ENCODE measurements at places on chromosomes 12 and 14.

DNA sequence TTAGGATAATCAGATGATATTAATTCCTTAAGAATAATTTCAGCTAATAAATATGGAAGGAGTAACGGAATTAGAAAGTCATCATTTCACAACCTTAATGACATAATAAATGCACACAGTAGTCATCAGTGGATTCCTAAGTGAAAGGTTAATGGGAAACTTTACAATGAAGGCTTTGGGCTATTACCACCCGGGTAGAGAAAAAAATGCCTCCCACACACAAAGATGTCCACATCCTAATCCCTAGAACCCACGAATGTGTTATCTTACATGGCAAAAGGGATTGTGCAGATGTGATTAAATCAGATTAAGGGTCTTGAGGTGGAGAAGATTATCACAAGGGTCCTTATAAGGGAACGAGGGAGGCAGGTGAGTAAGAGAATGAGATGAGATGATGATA, 5.6 kb downstream of the TMED10 start:
- DNase-seq, result no peak

GRCh38 chr14:90551733-90552464, 155.1 kb downstream of the CALM1 start:
- DNase-seq, result no peak

GRCh38 chr12:94817695-94818075, 167.3 kb upstream of the TMCC3 start:
- no peak for DNase-seq

DNA sequence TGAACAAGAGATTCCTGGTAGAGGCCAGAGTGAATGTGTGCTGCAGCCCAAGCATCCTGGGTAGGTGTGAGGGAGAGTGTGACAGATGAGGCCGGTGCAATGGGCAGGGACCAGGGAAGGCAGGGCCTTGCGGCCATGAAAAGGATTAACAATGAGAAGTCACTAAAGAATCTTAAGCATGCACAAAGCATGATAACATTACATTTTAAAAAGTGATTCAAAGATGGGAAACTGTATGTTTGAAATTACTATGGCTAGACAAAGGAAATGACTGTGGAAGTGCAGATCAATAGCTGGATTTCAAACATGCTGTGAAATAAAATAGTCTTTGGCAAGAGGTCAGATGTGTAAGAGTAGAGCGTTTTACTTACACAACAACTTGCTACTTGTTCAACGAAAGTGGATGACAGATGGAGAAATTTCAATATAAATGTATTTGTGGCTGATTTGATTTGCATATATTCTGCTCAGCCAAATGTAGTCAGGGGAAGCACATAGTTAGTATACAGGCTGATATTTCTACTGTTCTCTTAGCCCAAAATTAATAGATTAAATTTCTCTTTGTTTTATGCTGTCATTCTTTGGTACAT, 175.5 kb downstream of the CCDC59 start:
- no peak for DNase-seq

DNA sequence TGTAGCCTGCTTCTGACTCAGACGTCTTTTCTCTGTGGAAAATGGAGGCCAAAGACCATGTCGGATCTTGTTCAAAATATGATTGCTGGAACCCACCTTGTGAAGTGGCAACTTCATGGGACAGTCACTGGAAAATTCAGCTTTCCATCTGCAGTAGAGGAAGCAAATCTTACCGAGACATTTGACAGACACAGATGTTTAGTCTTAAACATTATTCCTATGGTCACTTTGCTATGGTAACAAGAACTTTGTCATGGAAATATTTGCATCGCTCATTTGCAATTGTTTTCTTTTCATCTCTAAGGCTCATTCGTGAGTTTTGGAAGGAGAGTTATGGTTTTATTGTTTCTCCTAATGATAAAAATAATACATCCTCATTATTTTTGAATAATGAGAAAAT, 98.3 kb upstream of the HIF1A start:
- no peak for DNase-seq

GRCh38 chr14:41521891-41522290, 84.8 kb upstream of the LRFN5 start:
- DNase-seq, result no peak

DNA sequence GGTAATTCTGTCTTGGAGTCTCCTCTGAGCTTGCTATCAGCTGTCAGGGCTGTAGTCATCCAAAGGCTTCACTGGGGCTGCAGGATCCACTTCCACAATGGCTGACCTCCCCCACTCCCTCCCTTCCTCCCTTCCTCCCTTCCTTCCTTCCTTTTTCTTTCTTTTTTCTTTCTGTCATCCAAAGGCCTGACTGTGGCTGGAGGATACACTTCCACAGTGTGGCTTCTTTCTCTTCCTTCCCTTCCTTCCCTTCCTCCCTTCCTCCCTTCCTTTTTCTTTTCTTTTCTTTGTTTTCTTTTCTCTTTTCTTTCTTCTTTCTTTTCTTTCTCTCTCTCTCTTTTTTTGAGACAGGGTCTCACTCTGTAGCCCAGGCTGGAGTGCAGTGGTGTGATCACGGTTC, 30.6 kb downstream of the ARF6 start:
- no peak for DNase-seq

DNA sequence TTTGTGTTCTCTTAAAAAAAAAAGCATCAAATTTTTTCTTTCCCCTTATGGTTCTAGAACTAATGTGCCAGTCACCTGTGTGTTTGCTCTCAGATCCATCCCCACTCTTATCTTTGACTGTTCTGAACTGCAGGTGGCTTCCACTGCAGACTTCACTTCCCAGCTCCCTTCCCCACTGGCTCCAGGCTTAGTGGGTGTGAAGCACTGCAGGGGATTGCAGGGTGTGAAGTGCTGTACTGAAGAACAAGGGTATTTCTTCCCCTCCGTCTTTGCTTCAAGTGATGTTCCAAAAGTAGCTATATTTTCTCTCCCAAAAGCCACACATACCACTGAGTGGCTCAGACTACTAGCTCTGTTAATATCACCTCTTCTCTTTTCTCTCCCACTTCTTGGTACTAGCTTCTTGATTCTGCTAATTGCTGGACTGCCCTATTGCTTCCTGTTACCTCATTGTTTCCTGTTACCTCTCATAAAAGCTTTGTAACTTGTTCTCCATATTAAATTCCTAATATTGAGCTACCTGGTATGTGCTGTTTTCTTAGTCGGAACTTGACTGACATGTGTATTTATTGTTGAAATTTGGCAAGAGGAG, 115.4 kb upstream of the PRICKLE1 start:
- DNase-seq, result no peak

- no peak for DNase-seq
Measured at GRCh38 chr14:53391156-53391555, 238.0 kb upstream of the DDHD1 start.

Data from activated naive CD4-positive, alpha-beta T cell treated with anti-CD3 and anti-CD28 coated beads, Interleukin-2, amount 10 ng/mL, durations not matched to agents 7 days and 5 days (primary cell).